ENCODE measurements at places on chromosomes 5 and 9.

GRCh38 chr5:441996-442334, 1.0 kb upstream of the EXOC3 start:
- ATAC-seq: no peak

DNA sequence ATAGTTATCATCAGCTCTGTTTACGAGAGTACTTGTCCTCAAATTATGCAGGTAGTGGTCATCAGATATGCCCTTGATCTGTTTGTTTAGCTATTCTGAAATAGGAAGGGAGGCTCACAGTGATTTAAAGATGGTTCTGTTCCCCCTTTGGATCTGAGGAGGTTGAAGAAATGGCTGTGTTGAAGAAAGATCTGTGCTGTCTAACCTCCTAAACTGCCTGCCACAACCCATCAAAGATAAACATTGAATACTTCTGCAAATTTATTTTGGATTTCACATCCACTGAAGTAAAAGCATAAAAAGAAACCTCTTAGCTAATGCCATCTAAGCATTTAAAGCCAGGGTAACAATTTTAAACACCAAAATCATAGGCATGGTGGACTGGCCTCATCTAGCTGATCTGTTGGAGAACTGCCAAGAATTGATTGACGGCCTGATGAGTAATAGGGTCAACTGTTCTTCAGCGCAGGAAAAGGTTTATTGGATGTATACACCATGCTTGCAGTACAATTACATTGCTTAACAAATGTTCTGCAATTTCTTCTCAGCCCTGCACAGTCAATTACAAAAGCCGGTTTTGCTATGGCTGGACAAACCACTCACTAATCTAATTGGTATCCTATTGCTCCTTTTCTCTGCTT, 97.6 kb downstream of the SEMA6A start:
- no peak for ATAC-seq

GRCh38 chr9:137453643-137454081, 5.5 kb downstream of the NSMF start:
- ATAC-seq: peak; percentile 73

GRCh38 chr9:92184041-92184564, 68.9 kb upstream of the SPTLC1 start:
- no peak for ATAC-seq

DNA sequence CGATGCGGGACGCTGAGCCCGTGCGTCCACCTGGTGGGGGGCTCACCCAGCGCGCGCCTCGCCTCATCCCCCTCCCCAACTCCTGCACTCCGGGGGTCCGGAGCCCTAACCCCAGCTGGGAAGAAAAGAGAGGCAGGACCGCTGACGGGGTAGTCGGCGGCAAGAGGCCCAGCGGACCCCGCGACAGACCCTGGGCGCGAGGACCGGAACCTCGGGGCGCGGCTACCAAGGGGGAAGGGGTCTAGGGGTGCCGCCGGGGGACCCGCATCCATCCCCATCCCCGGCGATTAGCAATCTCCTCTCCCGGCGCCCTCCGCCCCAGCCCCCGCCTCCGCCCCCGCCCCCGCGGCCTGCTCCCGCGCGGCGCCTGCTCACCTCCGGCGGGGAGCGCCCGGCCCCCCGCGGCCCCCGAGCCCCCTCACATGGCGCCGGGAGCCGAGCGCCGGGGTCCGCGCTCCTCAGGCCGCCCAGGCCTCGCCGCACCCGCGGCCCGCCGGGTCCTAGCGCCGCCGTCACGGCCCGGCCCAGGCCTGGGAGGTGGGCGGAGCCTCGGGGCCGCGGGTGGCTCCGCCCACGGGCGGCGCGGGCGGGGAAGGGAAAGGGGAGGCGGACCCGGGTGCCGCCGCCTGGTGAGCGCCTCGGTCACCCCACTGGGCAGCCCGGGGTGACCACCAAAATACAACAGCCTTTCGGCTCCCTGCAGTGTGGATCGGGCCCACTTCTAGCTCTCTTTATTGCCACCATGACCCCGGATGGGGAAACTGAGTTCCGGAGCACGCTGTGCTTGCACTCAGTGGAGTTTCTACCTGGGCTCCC, at the start of gene ST6GALNAC6:
TSS of gene ST6GALNAC6 (minus strand) at position 476 of the 816 bp plus-strand sequence. CDS start 1,622 bp downstream, outside the sequence.
- ATAC-seq: peak; percentile 83

- no peak for ATAC-seq
Observed at GRCh38 chr9:83501565-83501964, 36.6 kb downstream of the FRMD3 start.

DNA sequence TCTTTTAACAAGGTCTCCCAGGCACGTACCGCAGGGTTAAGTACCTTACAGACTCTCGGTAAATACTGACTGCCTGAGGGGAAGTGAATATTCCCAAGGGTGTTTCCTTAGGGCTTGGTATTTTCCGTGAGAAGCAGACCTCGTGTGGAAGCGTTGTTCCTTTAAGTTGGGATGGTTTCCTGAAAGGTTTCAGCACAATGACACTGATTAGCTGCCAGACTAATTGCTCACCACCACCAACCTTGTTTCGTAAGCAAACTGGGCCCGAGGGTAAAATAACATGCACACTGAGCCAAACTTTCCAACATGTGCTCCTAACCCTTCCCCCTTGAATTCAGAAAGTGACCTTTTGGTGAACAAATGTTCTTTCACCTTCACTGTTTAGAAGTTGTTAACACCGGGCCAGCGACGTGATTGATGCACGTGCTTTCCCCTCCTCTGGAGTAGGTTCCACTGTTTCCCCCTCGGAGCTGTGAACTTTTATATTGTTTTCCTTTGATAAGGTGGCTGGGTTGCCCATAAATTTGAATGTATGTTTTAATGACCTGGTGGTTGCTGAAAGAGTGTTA, 128.1 kb upstream of the RPS23 start:
- peak; percentile 82 for ATAC-seq

GRCh38 chr5:134503937-134504437, 21.5 kb upstream of the JADE2 start:
- no peak for ATAC-seq

- ATAC-seq: no peak
Observed at GRCh38 chr5:59765446-59765845, 128.1 kb downstream of the PDE4D start.

- ATAC-seq: no peak
Observed at GRCh38 chr5:1295650-1296037, 776 bp upstream of the TERT start.

DNA sequence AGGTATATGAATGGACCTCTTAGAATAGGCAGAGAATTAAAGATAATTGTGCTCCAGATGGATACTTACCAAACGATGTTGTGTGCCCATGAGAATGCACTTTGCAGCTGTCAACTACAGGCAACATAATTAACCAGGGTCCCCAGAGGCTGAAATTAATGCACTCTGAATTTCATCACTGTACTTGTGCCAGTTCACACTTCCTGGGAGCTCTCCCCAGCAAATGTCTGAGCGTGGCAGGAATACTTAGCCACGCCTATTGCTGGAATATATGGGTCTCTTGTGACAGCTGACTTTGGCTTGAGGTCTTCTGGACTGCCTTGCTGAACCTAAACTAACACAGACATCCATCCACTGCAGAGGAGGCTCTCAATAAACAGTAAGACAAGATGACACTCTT, 11.9 kb upstream of the C1QTNF2 start:
- ATAC-seq: no peak

GRCh38 chr9:122143296-122143695, 16.3 kb downstream of the NDUFA8 start:
- no peak for ATAC-seq

DNA sequence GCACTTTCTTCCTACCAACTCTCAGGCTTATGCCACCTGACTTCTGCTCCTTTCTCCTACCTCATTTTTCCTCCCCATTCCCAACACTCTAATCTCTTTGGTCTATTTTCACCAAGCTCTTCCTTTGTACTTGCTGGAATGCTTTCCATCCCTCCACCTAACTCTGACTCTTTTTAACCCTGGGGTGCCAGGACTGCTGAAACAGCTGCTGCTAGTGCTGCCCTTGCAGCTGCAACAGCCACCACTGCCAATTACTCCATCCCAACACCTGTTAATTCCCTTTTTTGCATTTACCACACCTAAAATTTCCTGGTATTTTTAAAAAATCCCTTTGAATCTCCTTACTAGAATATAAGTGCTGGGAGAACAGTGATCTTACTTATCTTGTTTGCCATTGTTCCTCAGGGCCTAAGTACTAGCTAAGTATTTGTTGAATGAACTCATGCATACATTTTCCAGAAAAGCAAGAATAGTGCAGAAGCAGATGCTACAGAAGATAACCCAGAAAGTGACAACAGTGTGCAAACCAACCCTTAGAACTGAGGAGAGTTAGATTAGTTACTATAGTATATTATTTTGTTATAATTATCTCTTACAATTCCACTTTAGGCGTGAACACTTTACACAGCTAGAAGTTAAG, 11.5 kb downstream of the NADK2 start:
- no peak for ATAC-seq

Measured in esophagus mucosa (tissue), 1 donor.